M059J (cell line): ENCODE measurements at places on chromosomes 12 and 14. TPM values are rescaled to one million over a fixed set of nuclear protein-coding genes. Genes with fewer than 3 reads are reported as not detected.

Gene WIF1
- 0.07 TPM in 1 of 2 replicates, not detected in the other for total RNA-seq

Gene CMA1
- not detected in 2 replicates for total RNA-seq

Gene CLEC1B
- total RNA-seq = not detected in 2 replicates

Gene DAO
- not detected in 2 replicates for total RNA-seq

Gene SERPINA10
- not detected in 2 replicates for total RNA-seq

Gene TMEM179
- 0.49 TPM in 1 of 2 replicates, not detected in the other for total RNA-seq

Gene PPP4R4
- 0.15 and 0.99 TPM in 2 replicates for total RNA-seq

Gene IAPP
- total RNA-seq = not detected in 2 replicates

DNA sequence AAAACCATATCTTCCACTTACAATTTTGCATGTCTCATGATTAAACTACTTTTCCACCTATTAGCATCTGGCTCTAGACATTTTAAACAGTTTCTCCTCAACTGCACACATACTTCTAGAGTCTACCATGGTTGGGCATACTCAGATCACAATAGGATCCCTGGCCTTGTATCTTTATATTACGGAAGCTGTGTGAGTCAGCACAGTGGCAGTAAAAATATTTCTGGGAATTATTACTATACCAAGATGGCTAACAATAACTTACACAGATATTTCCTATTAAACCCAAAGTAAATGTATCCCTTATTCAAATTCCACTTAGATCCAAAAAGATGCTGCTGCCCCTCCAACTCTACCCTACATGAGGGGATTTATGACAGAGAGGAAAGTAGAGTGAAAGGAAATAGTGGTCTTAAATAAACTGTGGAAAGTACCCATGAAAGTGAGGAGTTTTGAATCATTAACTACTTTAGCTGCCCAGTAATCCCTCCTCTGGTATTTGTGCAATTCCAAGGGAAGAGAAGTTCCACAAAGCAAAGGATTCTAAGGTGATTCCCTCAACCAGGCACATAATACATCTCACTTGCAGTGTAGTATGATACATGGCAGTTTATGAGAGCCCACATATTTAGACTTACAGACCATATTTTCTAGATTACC lies 14.0 kb upstream of the CPSF6 start:
- no peak for DNase-seq

DNA sequence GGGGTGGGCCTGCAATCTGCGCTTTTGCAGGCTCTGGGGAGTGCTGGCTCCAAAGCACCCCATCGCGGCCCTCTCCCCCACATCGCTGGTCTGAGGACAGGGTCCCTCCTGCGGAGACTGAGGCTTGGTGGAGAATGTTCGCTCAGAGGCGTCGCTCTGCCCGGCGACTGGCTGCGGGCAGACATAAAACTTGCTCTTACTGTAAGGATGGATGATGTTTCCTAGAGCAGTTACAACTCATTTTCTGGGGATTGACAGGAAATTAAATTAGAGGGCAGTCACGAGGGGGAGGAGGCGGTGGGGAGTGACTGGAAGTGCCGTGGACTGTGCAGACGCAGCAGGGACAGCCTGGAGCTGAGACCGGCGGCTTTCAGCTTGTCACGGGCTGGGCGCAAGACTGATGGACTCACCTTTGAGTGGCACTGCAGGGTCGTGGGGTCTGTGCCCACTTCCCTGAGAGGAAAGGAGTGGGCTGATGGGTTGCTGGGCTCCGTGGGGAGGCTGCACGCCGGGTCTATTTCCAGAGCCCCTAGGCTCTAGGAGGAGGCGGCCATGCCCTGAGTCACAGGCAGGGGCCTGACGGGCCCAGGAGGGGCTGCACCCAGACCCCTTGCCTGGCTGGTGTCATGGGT lies 32.8 kb downstream of the NOC4L start:
- no peak for DNase-seq

DNA sequence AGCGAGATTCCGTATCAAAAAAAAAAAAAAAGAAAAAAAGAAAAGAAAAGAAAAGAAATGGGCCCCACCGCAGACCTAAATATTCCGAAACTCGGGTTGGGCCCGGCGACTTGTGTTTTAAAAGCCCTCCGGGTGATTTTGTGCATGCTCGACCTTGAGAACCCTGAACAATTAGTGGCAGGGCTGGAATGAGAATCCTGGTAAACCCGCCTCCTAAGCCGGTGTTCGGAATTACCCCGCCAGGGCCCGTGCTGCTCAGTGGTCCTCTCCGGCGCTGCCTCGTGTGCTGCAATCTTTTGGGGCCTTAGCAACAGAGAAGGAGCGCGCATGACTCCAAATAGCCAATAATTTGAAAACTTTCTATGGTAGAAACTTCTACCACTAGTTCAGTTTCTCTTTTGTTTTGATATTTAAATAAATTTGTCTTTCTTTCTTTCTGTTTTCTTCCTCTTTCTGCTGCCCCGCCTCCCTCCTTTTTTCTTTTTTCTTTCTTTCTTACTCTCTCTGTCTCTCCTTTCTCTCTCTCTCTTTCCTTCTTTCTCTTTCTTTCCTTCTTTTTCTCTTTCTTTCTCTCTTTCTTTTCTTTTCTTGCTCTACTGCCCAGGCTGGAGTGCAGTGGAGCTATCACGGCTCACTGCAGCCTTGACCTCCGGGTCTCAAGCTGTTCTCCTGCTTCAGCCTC lies 1.5 kb upstream of the GALNT6 start:
- DNase-seq = no peak

GRCh38 chr12:118050972-118051910 lies 9.7 kb downstream of the WSB2 start:
- DNase-seq = no peak

DNA sequence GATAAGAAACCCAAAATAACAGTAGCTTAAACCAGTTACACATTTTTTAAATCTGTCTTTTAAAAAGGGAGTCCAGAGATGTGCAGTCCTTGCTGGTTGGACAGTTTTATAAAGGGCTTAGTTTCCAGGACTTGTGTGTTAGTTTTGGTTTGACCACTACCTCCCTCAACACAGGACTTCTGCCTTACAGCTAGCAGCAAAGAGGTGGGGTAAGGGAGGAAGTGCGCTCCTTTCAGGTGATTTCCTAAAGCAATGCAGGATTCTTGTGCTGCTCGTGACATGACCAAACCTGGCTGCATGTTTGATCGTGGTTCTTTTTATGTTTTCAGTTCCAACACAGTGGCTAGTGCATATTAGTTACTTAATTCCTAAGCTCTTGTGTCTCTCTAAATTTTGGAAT lies 266.2 kb downstream of the TMTC2 start:
- DNase-seq = no peak

- DNase-seq = peak; percentile 25
Observed at GRCh38 chr14:70416338-70416724, 559 bp downstream of the SYNJ2BP start.

DNA sequence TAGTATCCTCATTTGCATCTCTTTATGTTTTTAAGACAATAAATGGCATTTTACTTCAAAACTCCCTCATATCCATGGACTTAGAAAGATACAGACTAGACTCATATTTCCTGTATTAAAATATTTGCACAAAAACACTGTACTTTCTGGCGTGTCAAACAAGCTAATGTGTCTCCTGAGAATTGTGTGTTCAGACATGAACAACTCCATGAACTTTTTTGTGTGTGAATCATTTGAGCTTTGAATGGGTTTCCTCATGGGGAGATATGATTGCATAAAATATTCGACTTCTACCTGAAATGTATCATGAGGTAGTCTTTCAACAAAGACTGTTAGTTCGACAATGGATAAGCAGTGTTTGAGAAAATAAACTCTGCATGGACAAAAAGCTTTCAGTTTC lies 58.8 kb downstream of the TMEM30B start:
- DNase-seq = no peak

DNA sequence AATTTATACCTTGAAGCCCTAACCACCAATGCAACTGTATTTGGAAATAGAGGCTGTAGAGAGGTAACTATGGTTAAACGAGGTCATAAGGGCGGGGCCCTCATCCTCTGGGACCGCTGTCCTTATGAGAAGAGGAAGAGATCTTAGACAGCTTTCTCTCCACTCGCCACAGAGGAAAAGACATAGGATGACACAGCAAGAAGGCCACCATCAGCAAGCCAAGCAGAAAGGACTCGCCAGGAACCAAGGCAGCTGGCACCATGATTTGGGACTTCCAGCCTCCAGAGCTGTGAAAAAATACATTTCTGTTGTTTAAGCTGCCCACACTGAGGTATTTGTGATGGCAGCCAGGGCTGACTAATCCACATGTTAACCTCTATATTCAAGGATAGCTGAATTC lies 30.4 kb upstream of the BCAT1 start:
- DNase-seq = no peak

DNA sequence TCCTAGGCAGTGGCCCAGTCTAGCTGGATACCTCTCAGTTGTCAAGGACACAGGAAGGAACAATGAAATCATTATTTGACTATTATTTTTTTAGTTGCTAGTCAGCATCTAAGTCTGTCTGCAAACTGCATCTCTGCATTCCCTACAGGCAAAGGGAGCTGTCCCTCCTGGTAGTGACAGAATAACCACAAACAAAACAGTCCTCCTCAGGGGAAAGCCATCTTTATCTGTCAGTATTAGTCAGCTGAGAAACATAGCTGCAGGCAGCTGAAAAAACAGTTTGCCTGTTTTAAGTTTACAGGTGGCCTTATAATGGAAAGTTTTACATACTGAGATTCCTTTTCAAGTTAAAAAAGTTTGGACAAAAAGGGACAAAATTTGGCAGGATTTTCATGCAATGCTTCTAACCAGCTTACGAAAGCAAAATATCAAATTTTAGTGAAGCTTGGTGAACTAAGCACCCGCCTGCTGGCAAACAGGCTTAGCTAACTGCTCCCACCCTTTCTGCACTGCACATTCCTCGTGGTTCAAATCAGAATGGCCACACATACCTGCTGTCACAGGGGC lies 29.5 kb downstream of the SLC25A21 start:
- DNase-seq = peak; percentile 79

GRCh38 chr14:54918427-54918826 lies 15.8 kb upstream of the GCH1 start:
- DNase-seq = no peak

DNA sequence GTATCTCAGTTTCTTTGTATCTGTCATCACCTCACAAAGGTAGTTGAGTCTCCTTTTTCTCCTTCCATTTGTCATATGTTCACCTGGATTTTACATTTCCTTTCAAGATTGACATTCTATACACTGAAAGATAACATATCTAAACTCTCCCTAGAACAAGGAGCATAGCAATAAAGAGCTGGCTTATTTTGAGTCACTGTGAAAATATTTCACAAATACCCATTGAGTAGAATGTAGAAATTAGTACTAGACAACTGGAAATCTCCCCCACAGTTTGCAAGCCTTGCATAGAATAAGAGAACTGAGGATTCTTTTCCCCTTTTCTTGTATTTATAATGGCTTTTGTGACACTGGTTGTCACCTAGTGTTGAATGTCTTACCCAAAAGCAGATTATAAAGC lies 111.2 kb downstream of the KICS2 start:
- DNase-seq = no peak

- no peak for DNase-seq
Observed at GRCh38 chr12:11707535-11707934, 58.1 kb downstream of the ETV6 start.

DNA sequence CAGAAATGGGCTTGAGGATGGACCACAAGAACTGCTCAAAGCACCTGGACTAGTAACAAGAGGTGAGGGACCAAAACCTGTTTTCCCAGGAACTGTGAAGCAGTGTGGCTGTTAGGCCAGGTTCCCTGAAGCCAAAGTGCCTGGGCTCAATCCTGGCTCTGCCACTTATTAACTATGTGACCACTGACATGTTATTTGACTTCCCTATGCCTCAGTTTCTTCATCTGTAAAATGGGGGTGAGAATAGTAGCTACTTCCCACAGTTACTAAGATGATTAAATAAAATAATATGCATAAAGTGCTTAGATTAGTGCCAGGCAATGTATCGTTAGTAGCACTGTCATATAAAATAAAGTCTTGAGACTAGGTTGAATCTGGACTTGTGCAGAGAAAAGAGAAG lies 25.6 kb downstream of the SMUG1 start:
- no peak for DNase-seq

- no peak for DNase-seq
Observed at GRCh38 chr12:130832561-130833209, 6.4 kb downstream of the STX2 start.

DNA sequence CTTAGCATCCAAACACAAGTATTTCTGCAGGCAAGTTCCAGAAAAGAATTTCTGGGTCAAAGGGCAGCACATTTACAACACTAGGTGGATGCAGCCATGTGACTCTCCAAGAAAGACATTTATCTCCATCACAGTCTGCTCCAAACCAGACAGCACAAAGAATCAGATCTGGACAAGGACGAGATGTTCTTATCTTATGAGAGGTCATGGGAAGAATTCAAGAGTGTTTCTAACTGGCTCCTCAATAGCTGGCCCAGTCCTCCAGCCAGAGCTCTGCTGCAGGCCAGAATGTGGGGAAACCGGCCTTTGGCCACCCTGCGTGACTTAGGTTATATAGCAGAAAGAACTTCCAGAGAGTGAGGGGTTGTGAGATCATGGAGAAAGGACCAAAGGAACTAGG lies 17.4 kb downstream of the TMEM119 start:
- DNase-seq = no peak

GRCh38 chr12:113591480-113591974 lies 119.9 kb upstream of the LHX5 start:
- peak; percentile 7 for DNase-seq

DNA sequence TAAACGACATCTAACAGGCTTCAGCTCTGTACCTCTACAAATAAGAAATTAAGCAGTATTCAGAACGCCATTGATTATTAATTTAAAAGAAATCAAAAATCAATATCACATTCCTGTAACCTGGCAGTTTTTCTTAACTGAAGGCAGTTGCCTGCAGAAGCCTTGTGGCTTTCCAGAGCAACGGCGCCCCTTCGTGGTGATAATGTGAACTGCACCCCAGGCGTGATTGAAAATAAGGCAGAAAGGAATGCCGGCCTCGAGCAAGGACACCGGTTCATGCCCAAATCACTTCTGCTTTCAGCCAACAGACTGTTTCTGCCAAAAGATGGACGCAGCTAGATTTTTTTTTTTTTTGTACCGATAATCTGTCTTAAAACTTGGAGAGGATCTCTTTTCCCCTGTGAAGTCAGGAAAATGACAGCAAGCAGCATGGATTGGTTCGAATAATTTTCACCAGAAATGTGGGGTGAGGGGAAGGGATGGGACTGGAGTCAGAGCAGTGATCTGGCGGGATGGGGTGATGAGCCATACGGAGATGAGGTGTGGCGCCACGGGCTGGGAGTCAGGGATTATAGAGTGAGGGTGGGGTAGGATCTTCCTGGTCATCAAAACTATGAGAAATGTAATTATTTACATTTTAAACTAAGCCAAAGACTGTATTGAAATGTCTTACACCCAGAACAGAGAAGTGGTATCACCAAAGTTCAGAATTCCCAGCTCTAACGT lies 473.0 kb downstream of the DPF3 start:
- peak; percentile 59 for DNase-seq

GRCh38 chr12:99137124-99137855 lies 492.2 kb downstream of the APAF1 start:
- no peak for DNase-seq

- peak; percentile 98 for DNase-seq
Observed at GRCh38 chr14:55071870-55072640, 20.6 kb downstream of the MAPK1IP1L start.

- DNase-seq = peak; percentile 19
Observed at GRCh38 chr12:99454539-99455172, 192.9 kb upstream of the GARIN6 start.
